Tongue (tissue), 3 donors: ENCODE measurements at places on chromosomes 6 and 20. TPM values are rescaled to one million over a fixed set of nuclear protein-coding genes. Genes with fewer than 3 reads are reported as not detected.

Gene MAS1
- not detected for total RNA-seq

Gene CST3
- 229 TPM for total RNA-seq

Gene HCK
- total RNA-seq: 3.7 TPM

Gene OR2J3
- total RNA-seq: not detected

Gene BTN3A1
- total RNA-seq: 23.4 TPM

Gene GZF1
- total RNA-seq: 17.2 TPM

Gene BLCAP
- 149 TPM for total RNA-seq

Gene MOXD1
- 17.6 TPM for total RNA-seq

Gene NXT1
- total RNA-seq: 21.1 TPM

Gene SLC22A1
- not detected for total RNA-seq

Gene LZTS3
- 5.9 TPM for total RNA-seq

Gene TFAP2B
- total RNA-seq: under 0.01 TPM

Gene FRK
- 2.7 TPM for total RNA-seq

Gene SRSF12
- 4.7 TPM for total RNA-seq

Gene RIMS4
- 3.7 TPM for total RNA-seq

Gene MUC22
- 0.21 TPM for total RNA-seq

Gene MCM3
- total RNA-seq: 59.9 TPM

Gene PSORS1C1
- total RNA-seq: 0.41 TPM

Gene ADA
- 7.3 TPM for total RNA-seq

Gene MATN4
- total RNA-seq: 1.1 TPM

Gene PRSS16
- total RNA-seq: 1.6 TPM

Gene TGM3
- 14.5 TPM for total RNA-seq

Gene FBXO5
- 16.4 TPM for total RNA-seq

Gene TMEM63B
- 18.1 TPM for total RNA-seq

Gene PI3
- not detected for total RNA-seq

Gene AVP
- total RNA-seq: not detected

Gene ADGRB3
- 6.1 TPM for total RNA-seq

Gene PRR18
- 0.10 TPM for total RNA-seq

Gene SLC24A3
- 33.5 TPM for total RNA-seq

Gene PDE10A
- total RNA-seq: 14.0 TPM

Gene TCF21
- 0.31 TPM for total RNA-seq

Gene CTAGE9
- not detected for total RNA-seq

Gene FOXQ1
- 6.4 TPM for total RNA-seq

Gene POM121L2
- not detected for total RNA-seq

Gene MEI4
- total RNA-seq: 0.31 TPM

Gene BPI
- 0.21 TPM for total RNA-seq

Gene SCRT2
- total RNA-seq: not detected
